Stimulated activated CD8-positive, alpha-beta memory T cell treated with anti-CD3 and anti-CD28 coated beads, Interleukin-4, amount 100 ng/mL, for 1 hour (primary cell): ENCODE measurements at places on chromosomes 1 and 21.

DNA sequence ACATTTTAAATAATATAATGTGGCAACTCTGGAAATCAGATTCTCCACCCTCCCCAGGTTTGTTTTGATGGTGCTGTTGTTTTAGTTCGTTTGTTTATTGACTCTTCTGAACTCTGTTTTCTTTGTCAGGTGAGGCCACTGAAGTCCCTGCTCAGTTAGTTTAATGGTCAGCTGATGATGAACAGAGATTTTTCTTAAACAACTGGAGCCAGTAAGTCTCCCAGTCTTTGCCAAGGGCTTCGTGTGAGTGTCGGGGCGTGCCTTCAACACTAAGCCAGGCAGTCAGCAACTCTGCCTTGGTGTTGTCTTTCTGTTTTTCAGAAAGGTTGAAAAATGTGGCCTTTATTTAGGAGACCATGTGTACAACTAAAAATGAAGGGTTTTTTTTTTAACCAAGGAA is 58.9 kb downstream of the TEX35 start:
- no peak for DNase-seq

DNA sequence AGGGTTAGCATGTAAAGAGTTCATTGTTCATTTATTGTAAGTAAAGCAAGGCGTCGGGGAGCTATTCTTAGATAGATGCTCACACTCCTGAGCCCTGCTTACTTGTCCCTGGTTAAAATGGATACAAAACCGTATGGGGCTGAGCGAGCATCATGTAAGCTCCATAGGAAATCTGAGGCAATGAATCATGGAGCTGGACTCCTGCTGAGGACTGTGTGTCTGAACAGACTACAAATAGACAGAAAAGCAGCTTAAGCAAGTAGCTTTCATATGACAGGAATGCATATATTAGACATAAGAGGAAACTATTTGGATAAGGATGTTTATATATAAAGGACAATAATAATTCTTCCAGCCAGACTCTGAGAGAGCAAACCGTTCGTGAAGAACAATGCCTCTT is 604.9 kb upstream of the PTBP2 start:
- no peak for DNase-seq

- no peak for DNase-seq
Observed at GRCh38 chr21:20163167-20163566, 835.0 kb upstream of the NCAM2 start.

- peak; percentile 41 for DNase-seq
Observed at GRCh38 chr21:45478115-45478801, 64.0 kb downstream of the SLC19A1 start.

DNA sequence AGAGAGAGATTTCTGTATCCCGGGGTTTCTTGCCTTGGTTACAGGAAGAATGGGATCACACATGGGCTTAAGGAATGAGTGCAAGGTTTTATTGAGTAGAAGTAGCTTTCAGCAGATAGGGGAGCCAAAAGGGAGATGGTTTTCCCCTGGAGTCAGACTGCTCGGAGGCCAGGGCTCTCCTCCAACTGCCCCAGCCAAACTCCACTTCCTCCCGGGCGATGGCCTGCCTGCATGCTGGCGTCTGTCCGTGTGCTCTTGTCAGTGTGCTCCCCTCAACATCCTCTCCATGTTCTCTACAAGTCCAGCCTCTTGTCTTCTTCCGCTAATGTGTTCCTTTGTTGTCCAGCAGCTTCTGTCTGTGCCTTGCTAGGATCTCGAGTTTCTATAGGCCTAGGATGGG is 421.3 kb upstream of the ADGRL2 start:
- no peak for DNase-seq

DNA sequence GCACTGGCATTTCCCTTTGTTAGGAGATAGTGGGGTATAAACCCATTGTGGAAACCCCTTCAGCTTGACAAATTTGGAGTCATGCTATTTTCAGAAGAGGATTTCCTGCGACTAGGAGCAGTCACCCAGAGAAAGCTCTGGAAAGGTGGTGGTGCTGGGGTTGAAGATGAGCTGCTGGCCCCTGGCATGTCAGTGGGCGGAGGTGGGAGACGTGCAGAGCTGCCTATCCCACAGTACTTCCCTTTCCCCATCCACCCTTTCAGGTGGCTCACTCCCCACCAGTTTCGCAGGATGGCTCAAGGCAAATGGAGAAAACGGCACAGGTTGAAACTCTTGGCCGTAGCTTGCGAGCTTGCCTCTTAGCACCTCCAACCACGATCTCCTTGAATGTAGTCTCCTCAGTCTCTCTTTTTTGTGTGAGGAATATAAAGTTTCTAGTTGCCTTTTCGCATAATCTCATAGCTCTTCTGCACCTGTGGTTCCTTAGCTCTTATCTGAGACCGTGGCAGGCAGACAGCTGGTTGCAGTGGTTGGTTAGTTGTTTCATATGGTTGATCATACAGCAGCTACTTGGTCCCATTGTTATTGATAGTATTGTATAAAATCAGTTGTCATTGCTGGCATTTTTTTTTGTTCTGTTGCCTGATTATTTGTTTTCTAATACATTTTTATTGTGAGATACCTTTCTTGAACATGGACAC is 48.2 kb downstream of the ADARB1 start:
- no peak for DNase-seq

DNA sequence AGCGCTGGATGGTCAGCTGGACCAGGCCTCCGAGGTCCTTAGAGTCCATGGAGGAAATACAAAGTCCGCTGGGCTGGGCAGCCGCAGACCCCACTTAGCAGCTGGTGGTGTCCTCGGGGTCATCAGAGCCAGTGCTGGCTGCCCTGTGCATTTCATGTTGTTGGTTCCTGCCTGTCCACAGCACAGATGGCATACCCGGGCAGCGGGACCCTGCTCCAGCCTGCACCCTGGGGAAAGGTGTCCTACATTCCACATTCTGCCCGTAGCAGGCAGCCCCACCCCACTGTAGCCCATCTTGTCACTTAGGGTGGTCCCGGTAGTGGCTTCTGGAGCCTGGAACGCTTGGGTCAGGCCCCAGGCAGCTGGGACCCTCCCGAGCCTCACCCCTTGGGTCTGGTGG is 19.8 kb downstream of the PRKCZ start:
- no peak for DNase-seq

DNA sequence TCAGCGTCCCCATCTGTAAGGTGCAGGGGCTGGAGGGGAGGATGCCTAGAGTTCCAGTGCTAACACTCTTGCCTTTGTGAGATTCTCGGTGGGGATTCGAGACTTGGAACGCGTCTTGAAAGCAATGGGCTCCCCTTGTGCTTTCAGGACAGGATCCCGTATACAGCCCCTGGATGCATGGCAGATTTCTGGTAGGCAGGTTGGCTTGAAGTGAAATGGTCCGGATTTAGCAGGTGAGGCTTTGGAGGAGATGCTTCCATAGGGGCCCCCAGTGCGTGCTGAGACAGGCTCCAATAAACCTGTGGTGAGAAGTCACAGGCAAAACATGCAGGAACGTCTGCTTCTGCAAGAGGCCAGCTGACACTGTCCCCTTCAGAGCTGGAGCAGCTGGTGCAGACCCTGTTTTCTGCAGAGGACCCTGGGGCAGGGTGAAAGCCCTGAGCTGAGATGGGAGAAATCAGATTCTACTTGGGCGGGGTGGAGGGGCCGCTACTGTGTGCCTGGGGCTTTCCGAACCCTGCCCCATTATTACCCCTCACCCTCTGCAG is 270.4 kb downstream of the PTPRU start:
- DNase-seq: no peak

DNA sequence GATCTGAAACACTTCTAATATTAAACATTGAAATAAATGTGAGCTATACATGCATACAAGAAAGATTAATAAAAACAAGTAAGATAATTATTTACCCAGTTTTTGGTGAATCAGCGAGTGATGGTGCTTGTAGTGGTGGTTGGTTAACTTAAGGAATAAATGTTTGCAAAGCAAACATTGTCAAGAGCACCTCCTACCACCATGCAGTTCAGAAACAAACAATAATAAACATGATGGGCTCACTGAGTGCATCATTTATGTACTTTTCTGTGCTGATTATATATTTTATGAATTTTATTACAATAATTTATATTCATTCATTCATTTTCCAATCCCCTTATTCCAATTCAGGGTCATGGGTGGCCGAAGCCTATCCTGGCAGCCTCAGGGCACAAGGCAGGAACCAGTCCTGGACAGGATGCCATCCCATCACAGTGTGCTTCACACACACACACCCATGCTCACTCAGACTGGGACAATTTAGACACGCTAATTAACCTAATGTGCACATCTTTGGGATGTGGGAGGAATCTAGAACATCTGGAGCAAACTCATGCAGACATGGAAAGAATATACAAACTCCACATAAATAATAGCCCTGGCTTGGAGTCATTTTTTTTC is 57.8 kb downstream of the ZMYM4 start:
- no peak for DNase-seq

DNA sequence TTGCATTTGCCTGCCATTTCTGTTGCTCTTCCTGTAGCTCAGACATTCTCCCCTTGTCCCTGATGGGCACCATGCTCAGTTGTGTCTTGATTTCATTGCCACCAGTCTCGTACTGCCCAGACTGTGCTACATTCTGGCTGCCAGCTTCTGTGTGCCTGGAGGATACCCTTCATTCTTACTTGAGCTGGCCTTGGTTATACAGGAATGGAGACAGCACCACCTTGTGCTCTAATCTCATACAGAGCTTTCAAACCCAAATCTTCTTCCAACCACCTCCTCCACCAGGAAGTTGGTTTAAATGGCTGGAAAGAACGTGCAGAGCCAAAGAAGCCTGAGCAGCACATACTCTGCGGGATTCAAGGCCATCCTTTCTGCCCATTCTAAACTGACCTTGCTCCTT is 165.3 kb downstream of the SLC35F3 start:
- no peak for DNase-seq

DNA sequence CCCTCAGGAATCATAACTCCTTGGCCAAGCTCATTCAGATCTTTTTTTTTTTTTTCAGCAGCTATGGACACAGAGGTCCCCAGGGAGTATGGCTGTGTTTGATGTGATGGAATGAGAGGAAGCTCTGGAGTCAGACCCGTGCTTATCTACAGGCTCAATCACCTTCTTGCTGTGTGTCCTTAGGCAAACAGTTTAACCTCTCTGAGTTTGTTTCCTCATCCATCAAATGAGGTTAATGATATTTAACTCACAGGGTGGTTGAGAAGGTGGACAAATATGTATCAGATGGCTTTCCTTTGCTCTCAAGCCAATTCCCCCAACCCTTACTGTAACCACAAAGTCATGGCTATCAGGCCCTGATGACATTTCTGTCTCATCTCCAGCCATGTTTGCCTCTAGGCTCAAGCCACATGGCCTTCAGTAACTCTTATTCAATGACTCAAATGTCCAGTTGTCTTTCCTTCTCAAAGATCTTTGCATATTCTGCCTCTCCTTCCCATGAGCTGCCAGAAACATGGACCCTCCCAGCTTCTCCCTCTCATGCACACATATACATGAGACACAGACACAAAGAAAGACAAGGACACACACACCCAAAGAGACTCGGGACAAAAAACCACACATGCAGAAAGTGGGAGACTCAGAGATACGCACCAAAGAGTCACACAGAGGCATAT is 303.5 kb upstream of the KAZN start:
- DNase-seq: no peak
